ENCODE measurements at places on chromosomes 6 and 20. TPM values are rescaled to one million over a fixed set of nuclear protein-coding genes. Genes with fewer than 3 reads are reported as not detected.

TRIM27 gene
- total RNA-seq, result 43.2 TPM

HFE gene
- 3.7 TPM for total RNA-seq

ZMYND8 gene
- 18.7 TPM for total RNA-seq

FAM110A gene
- 17.5 TPM for total RNA-seq

DSE gene
- 157 TPM for total RNA-seq

COL9A3 gene
- not detected for total RNA-seq

ANKEF1 gene
- 7.2 TPM for total RNA-seq

ZNF334 gene
- 4.3 TPM for total RNA-seq

IL17F gene
- total RNA-seq, result not detected

ZNF165 gene
- total RNA-seq, result 6.5 TPM

TP53TG5 gene
- total RNA-seq, result not detected

SRMS gene
- under 0.01 TPM for total RNA-seq

SAPCD1 gene
- total RNA-seq, result 3.2 TPM

LST1 gene
- not detected for total RNA-seq

ECT2L gene
- total RNA-seq, result not detected

DOK5 gene
- total RNA-seq, result not detected

TREM2 gene
- total RNA-seq, result 142 TPM

ANKS1A gene
- 15.7 TPM for total RNA-seq

CUL7 gene
- 31.5 TPM for total RNA-seq

FRS3 gene
- 4.5 TPM for total RNA-seq

CLVS2 gene
- total RNA-seq, result not detected

CCN2 gene
- 65.4 TPM for total RNA-seq

GNRH2 gene
- not detected for total RNA-seq

SRSF12 gene
- 3.8 TPM for total RNA-seq

HLA-DRB5 gene
- total RNA-seq, result not detected

HSPA1L gene
- 0.83 TPM for total RNA-seq

DDO gene
- total RNA-seq, result 0.24 TPM

MEI4 gene
- total RNA-seq, result not detected

PTPRK gene
- 336 TPM for total RNA-seq

HLA-G gene
- 0.33 TPM for total RNA-seq

BMP7 gene
- 2.0 TPM for total RNA-seq

SSTR4 gene
- total RNA-seq, result not detected

TMEM217 gene
- total RNA-seq, result 1.7 TPM

PGC gene
- not detected for total RNA-seq

IRF4 gene
- not detected for total RNA-seq

MEP1A gene
- total RNA-seq, result 0.19 TPM

C20orf96 gene
- total RNA-seq, result 2.8 TPM

CRIP3 gene
- total RNA-seq, result 0.50 TPM

PPIL4 gene
- total RNA-seq, result 18.7 TPM

SLC35F1 gene
- total RNA-seq, result not detected

MYH7B gene
- 0.08 TPM for total RNA-seq

KCNK16 gene
- not detected for total RNA-seq

RMND1 gene
- 26.7 TPM for total RNA-seq

SEL1L2 gene
- not detected for total RNA-seq

C20orf204 gene
- 0.67 TPM for total RNA-seq

HSPA1A gene
- total RNA-seq, result 99.5 TPM

KCNQ5 gene
- 10.5 TPM for total RNA-seq

RAB22A gene
- total RNA-seq, result 24.7 TPM

POPDC3 gene
- 34.0 TPM for total RNA-seq

BPIFB4 gene
- total RNA-seq, result not detected

NRSN1 gene
- not detected for total RNA-seq

BMP6 gene
- total RNA-seq, result 0.33 TPM

SAMD5 gene
- 2.5 TPM for total RNA-seq

CYP24A1 gene
- 0.13 TPM for total RNA-seq
